Kidney (tissue), 22 donors: ENCODE measurements at places on chromosomes 16 and 17.

DNA sequence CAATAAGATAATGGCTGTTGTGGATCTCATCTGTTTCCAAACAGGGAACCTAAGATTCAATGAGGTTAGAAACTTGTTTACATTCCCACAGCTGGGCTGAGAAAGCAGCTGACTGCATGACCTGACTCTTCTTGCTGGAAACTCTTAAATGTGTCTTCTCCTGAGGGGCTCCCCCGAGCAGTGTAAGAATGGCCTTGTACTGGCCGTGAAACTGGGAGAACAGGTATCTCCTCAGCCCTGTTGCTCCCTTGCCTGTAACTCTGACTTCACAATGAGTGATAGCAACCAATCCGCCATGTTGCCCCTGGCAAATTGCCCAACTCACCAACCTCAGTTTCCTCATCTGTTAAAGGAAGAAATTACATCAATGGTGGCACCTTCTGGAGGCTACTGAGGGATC, 59.1 kb upstream of the CCL2 start:
- no peak for DNase-seq

GRCh38 chr16:53085369-53085843, 30.6 kb downstream of the CHD9 start:
- DNase-seq: no peak

- no peak for DNase-seq
Observed at GRCh38 chr16:24826096-24826690, 19.6 kb upstream of the SLC5A11 start.

GRCh38 chr17:76408037-76408849, 23.8 kb downstream of the SPHK1 start:
- DNase-seq: no peak

DNA sequence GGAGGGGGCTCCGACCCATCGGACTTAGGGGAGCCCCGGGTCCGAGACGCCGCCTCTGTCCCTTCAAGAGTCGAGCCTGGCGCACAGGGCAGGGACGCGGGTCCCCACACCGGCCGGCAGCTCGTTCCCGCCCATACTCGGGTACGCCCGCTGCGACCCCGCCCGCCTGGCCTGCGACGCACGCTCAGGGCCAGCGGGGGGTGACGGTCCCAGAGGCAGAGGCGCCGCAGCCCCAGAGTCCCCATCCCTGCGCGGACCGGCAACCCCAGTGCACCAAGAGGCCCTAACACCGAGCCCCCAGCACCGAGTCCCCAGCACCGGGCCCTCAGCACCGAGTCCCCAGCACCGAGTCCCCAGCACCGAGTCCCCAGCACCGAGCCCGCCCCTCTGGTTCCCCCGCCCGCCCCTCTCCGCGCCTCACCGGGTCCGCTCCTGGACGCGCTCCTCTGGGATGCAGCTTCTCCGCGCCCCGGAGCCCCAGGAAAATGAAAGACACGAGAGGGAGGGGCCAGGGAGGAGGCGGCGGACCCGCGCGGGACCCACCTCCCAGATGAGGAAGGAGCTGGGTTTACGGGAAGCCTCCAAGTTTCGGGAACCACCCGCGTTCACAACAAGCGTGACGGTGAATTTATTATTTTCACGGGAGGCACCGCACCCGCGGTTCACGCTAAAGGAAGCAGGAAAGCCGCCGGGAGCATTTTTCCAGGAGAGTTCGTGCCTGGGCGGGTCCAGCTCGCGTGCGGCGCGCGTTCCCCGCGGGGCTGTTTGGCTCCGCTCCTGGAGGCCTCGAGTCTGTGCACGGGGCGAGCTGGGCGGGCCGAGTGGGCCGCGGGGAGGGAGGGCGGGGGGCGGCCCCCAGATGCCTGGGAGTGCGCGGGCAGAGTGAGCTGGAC, at the start of gene SECTM1:
Gene SECTM1 (minus strand): TSS at position 488 of the 893 bp plus-strand sequence. CDS start 6,526 bp downstream, outside the sequence.
- DNase-seq: peak; percentile 77

DNA sequence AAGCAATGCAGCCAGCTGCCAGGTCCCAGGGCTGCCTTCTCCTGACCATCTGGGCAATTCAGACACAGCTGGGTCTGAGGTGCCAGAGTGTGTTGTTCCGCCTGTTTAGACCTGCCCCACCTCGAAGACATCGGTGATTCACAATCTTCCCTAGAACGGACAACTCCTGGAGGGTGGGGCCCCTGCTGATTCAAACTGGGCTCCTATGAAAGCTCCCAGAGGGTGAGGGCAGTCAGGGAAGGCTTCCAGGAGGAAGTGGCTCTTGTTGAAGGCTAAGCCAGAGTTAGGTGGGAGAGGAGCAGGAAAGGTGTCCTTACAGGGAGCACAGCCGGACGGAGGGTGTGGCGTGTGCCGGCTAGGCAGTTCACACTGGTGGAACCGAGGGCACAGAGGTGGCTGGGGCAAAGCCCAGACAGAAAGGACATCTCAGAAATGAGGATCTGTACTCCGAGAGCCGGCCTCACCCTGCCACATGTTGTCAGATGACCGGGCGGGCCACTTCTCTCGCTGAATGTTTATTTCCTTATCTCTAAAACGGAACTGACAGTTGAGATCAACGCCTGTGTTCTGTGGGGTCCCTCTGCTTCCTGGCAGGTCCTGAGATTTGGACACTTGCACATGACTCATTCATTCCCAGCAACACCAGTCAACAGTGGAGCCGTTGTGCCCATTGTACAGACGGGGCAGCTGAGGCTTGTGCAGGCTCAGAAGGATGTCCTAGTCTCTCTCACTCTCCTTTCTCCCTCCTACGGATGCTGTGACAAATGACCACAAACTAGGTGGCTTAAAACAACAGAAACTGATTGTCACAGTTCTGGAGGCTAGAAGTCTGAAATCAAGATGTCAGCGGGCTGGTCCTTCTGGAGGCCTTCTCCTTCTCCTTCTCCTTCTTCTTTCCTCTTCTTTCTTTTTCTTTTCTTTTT, 26.9 kb upstream of the LITAF start:
- DNase-seq: no peak

GRCh38 chr16:69796285-69797118, 34.4 kb downstream of the WWP2 start:
- peak; percentile 87 for DNase-seq

- DNase-seq: no peak
Observed at GRCh38 chr17:78842881-78843565, 2.4 kb upstream of the USP36 start.

- DNase-seq: no peak
Observed at GRCh38 chr17:44444735-44445105, 55.3 kb upstream of the ITGA2B start.

GRCh38 chr16:54856871-54857270, 73.8 kb upstream of the IRX5 start:
- DNase-seq: no peak

DNA sequence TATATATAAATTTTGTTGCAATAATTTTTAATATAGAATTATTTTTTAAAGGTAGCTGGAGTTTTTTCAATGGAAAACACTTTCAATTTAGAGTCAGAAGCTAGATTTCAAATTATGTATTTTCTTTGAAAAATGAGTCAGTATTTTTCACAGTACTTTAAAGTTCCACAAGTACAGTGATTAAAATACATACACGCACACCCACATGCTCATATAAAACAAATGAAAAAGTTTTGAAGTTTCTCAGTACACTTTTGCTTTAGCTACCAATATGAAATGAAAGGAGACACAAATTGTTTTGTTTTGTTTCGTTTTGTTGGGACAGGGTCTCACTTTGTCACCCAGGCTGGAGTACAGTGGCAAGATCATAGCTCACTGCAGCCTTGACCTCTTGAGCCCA, 98.6 kb downstream of the CYB561 start:
- no peak for DNase-seq

DNA sequence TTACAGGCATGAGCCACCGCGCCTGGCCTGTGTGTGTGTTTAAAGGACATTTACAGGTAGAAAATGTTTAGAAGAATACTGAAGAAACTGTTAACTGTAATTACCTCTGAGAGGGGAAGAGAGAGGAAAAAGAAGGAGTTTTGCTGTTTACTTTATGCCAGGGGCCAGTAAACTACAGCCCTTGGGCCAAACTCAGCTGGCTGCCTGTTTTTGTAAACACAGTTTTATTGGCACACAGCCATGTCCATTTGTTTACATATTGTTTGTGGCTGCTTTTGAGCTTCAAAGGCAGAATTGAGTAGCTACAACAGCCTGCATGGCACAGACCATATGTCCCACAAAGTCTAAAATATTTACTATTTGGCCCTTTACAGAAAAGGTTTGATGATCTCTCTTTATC, 76.4 kb downstream of the GPR139 start:
- DNase-seq: no peak

DNA sequence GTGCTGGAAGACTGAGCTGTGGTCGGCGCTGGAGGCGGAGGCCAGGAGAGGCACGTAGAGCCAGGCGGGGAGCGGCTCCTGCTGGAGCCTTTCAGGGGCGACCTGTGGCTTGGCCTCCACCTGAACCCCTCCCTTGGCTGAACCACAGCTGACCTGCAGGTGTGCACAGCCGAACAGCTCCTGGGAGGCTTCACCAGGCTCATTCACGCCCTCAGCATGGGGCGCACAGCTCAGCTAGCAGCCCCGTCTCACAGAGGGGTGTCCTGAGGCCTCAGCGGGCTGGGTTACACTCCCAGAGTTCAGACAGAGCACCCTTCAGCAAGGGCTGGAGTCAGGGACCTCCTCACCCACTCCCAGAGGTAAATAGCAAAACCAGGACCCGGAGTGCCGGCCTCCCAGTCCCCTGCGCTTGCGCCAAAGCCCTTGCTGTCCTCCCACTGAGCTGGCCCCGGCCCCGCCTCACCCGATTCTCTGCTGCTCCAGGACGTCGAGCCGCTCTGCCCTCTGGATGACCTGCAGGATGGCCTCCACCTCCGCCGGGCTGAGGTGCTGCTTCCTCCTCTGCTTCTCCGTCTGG, 31.7 kb downstream of the RPH3AL start:
- peak; percentile 74 for DNase-seq

- DNase-seq: peak; percentile 34
Observed at GRCh38 chr16:58001781-58002415, 691 bp downstream of the USB1 start.

- no peak for DNase-seq
Observed at GRCh38 chr16:84462296-84463210, 41.9 kb downstream of the MEAK7 start.

DNA sequence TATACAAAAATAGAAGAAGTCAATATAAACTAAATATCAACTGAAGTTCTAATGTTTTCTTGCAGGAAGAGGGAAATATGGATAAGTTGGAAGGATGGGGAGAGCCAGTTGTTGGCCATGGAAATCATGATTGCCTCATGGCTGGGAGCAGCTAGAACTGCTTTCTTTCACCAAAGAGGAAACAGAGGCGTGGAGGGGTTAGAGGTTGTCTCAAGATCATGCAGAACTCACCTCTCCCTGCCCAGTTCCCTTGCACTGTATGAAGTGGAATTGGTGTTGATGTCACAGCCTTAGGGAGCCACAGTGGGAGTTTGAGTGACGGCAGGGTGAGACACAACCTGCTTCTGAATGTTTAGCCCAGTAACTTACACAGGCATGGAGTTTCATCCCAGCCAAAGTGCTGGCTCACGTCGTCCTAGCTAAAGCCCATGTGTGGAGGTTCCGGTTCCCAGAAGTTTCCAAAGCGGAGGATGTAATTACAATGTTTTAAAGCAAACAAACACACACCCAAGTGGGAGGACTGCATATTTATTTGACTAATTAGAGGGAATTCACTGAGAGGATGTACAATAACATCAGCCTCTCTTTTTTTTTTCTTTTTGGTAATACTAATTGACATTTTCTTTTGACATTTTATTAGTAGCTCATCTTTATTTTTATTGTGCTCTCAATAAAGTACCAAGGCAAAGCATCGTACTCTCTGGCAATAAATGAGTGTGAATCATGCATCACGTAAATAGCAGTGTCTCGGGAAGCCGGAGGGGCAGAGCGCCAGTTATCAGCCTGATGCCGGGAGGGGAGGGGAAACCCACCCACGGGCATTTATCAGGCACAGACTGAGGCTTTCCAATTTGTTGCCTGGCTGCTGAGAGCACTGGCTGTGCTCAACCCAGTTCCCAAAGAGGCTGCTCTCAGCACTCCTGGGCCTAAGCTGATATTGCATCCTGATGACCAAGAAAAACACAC, 118.7 kb upstream of the CDH5 start:
- DNase-seq: peak; percentile 84

GRCh38 chr16:57519796-57520360, 16.5 kb downstream of the CCDC102A start:
- peak; percentile 86 for DNase-seq

GRCh38 chr16:11572301-11572995, 14.3 kb downstream of the LITAF start:
- no peak for DNase-seq

GRCh38 chr16:23771027-23771426, 16.2 kb downstream of the CHP2 start:
- DNase-seq: no peak

DNA sequence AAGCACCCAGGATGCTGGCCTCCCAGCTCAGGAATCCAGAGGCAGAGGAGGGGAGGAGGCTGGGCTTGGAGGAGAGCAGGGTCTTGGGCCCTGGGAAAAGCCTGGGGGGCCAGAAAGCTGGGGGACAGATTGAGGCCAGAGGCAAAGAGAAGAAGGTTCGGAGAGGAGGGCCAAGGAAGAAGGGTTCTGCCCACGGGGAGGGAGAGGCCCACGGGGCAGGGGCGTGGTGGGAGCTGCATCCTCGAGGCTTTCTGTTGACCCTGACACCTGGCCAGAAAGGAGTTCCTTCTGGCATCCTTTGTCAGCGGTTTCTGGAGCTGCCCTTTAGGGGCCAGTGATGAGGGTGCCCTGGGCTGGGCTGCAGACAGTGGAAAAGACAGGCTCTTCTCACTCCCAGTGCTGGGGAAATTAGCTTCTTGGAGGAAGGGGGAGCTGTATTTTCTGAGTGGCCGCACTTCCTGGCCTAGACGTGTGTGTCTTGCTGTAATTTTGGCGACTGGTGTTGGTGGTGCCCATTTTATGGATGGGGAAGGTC, 308.7 kb downstream of the SEC14L1 start:
- DNase-seq: no peak

DNA sequence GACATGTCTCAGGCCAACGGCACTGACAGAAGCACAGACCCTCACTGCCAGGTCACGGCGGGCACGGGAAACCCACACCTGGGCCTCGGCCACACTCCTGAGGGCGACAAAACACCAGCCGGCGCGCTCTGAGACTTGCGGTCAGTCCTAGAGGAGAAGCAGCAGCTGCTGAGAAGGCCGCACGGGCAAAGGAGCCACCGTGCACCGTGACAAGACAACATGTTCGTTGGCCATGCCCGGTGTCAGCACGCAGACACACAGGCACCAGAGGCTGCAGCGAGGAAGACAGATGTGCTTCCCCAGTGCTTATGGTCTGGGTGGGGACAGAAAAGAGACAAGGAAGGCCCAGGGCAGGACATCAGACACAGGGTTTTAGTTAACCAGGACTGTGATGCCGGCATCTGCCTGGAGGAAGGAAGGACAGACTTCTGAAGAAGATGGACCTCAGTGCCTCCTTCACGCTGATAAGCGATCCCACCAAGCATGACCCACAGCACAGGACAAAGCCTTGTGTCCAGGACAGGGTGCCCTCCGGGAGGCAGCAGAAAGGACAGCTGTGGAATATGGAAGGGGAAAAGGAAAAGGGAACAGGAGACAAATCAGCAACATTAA, 84.0 kb downstream of the ANKRD11 start:
- peak; percentile 73 for DNase-seq

- DNase-seq: no peak
Observed at GRCh38 chr16:10812312-10813098, 6.1 kb downstream of the TVP23A start.

GRCh38 chr17:35018814-35019213, 38.5 kb downstream of the LIG3 start:
- no peak for DNase-seq
